ENCODE measurements at places on chromosomes 13 and 19.

GRCh38 chr19:1164684-1165531 is 9.2 kb downstream of the SBNO2 start:
- DNase-seq = no peak

GRCh38 chr13:109833940-109834339 is 47.6 kb upstream of the IRS2 start:
- DNase-seq = no peak

- no peak for DNase-seq
Observed at GRCh38 chr19:55441692-55442321, 1.3 kb downstream of the SHISA7 start.

GRCh38 chr19:3547301-3547731 is 8.3 kb downstream of the TEKTIP1 start:
- peak; percentile 27 for DNase-seq

DNA sequence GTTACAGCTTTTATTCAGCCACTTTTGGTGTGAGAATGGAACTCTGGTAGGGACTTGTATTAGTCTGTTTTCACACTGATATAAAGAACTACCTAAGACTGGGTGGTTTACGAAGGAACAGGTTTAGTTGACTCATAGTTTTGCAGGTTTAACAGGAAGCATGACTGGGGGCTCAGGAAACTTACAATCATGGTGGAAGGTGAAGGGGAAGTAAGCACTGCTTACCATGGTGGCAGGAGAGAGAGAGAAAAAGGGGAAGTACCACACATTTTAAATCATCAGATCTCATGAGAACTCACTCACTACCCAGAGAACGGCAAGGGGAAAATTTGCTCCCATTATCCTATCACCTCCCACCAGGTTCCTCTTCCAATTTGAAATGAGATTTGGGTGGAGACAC is 942.2 kb downstream of the PCDH17 start:
- DNase-seq = no peak

GRCh38 chr19:57190301-57190700 is 999 bp upstream of the ZNF264 start:
- DNase-seq = no peak

GRCh38 chr13:44158881-44159632 is 214.6 kb upstream of the SERP2 start:
- no peak for DNase-seq

- no peak for DNase-seq
Observed at GRCh38 chr19:30647891-30648720, 275.9 kb downstream of the ZNF536 start.

- no peak for DNase-seq
Observed at GRCh38 chr19:38665950-38666662, 18.7 kb downstream of the ACTN4 start.

GRCh38 chr13:47004027-47004426 is 107.2 kb upstream of the HTR2A start:
- no peak for DNase-seq

DNA sequence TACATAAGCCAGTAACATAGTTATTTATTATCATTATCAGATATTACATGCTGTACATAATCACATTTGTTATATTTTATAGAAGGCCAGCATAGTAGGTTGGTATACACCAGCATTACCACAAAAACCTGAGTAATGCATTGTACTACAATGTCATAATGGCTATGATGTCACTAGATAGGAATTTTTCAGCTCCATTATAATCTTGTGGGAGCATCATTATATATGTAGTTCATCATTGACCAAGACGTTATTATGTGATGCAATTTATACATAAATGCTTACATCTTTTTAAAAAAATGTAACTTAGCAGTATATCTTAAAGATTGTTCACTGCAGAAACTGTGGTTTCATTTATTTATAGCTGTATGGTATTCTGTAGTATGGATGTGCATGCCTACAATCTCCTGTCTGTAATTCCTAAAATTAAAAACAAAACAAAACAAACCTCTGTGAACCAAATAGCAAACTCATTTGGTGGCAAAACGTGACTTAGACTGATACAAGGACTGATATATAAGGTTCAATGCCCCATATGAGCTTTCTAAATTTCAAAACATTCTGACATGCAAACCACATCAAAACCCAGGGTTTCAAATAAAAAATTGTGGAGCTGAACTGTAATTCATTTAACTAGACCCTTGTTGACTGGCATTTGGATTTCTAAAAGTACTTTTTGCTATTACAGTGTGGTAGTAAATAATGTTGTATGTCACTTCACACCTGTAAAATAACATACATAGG is 250.9 kb downstream of the DLEU7 start:
- no peak for DNase-seq

GRCh38 chr19:48970923-48971395 is 5.8 kb downstream of the FTL start:
- peak; percentile 83 for DNase-seq

DNA sequence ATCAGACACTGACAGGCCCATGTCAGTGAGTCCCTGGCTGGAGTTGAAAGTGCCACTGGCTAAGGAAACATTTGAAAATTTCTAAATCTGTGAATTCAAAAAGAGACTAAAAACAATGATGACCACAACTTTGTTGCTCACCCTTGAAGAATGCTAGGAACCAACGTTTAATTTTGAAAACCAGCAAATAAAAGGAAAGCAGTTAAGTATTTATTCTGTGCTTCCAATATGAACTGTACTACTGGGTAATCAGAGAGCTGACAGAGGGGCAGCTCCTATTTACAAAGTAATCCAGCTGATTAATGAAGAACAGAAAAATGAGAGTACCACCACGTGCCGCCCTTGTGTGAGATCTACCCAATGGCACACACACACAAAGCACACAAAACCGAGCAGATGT is 44.7 kb upstream of the LATS2 start:
- no peak for DNase-seq

DNA sequence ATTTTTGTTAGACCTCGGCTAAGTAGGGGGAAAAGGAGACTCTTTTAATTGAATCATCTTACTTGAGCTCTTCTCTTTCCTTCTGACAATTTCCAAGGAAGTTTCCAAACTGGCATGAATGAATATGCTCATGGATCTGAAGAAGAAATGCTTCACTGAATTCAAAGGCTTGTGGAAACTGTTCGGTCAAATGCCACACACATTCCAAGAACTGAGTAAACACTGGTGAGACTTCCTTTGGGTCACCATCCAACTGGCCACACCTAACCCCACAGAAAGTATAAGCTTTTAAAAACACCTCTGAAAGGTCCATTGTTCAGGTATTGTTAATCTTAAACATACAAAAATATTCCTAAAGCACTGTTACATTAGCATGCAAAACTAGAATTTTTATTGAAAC is 33.6 kb downstream of the MTMR6 start:
- DNase-seq = no peak

- no peak for DNase-seq
Observed at GRCh38 chr19:56664511-56664910, 7.0 kb downstream of the ZNF835 start.

DNA sequence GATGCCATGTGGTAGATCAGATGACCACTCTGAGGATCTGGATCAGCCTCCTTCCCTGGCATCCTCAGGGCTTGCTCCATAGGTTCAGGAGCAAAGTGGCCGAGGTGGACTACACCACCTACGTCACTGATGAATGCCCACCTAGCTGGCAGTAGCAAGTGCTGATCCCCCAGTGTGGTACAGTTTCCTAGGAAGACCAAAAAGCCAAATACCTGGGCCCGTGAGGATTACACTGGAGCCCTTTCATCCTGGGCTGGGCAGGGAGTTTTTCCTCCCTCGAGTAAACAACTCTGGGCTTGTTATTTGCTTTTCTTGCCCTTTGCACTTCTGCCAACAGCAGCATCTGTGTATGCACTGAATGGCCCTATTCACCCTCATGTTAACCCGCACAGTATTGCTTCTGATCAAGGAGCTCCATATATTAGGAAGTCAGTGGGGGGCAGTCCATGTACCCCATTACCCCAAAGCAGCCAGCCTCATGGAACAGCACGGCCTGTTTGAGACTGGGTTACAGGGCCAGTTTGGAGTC is 3.3 kb upstream of the MYADM start:
- DNase-seq = no peak

GRCh38 chr19:41927497-41928192 is 604 bp downstream of the ERFL start:
- peak; percentile 41 for DNase-seq

Data from activated gamma-delta T cell treated with Interleukin-2 at 50 U/mL for 16 hours (primary cell).